Right cardiac atrium (tissue), 5 donors: ENCODE measurements at places on chromosomes 2 and 18. TPM values are rescaled to one million over a fixed set of nuclear protein-coding genes. Genes with fewer than 3 reads are reported as not detected.

CTNNA2 gene
- 0.14 TPM for polyA plus RNA-seq

TMEM37 gene
- 8.2 TPM for polyA plus RNA-seq

MSTN gene
- 0.18 TPM for polyA plus RNA-seq

CDK5R2 gene
- polyA plus RNA-seq, result 0.09 TPM

SCN7A gene
- 9.4 TPM for polyA plus RNA-seq

GTF2A1L gene
- polyA plus RNA-seq, result not detected

IL36G gene
- polyA plus RNA-seq, result not detected

CAPN10 gene
- polyA plus RNA-seq, result 40.1 TPM

NDUFV2 gene
- polyA plus RNA-seq, result 767 TPM

SEPTIN10 gene
- 27.9 TPM for polyA plus RNA-seq

CXCR1 gene
- polyA plus RNA-seq, result 0.09 TPM

B3GNT7 gene
- polyA plus RNA-seq, result 2.5 TPM
